ENCODE measurements at places on chromosomes 1 and 21.
A peak's percentile ranks its signal among the peaks of the same experiment; 100 is the strongest.

- no peak for DNase-seq
- no peaks in the 10 kb centered on the region for H3K4me1 ChIP-seq
- no peak overlapping the region for H3K4me3 ChIP-seq
- no peaks in the 10 kb centered on the region for H3K27me3 ChIP-seq
- no peak overlapping the region for H3K27ac ChIP-seq
These were observed 228.3 kb upstream of the DEPDC1 start for GRCh38 chr1:68725001-68725752.

- H3K4me1 ChIP-seq: no peaks in the 10 kb centered on the region
- no peaks in the 10 kb centered on the region for H3K36me3 ChIP-seq
- no peak overlapping the region for H3K27ac ChIP-seq
- no peak for DNase-seq
- H3K27me3 ChIP-seq: peaks cover 86% of the 10 kb centered on the region
These were observed 28.8 kb downstream of the TFF3 start for GRCh38 chr21:42286416-42286815.

GRCh38 chr1:55646181-55646580, 431.0 kb upstream of the USP24 start:
- no peaks in the 10 kb centered on the region for H3K36me3 ChIP-seq
- no peak for DNase-seq
- H3K4me3 ChIP-seq: no peak overlapping the region
- H3K27me3 ChIP-seq: no peaks in the 10 kb centered on the region
- no peaks in the 10 kb centered on the region for H3K4me1 ChIP-seq
- H3K27ac ChIP-seq: no peak overlapping the region

- no peaks in the 10 kb centered on the region for H3K27me3 ChIP-seq
- H3K36me3 ChIP-seq: no peaks in the 10 kb centered on the region
- DNase-seq: no peak
- no peaks in the 10 kb centered on the region for H3K4me1 ChIP-seq
- no peak overlapping the region for H3K4me3 ChIP-seq
- H3K27ac ChIP-seq: no peak overlapping the region
These were observed 395.5 kb downstream of the USP25 start for GRCh38 chr21:16125274-16125673.

GRCh38 chr1:163796394-163796821, 474.7 kb downstream of the NUF2 start:
- no peaks in the 10 kb centered on the region for H3K36me3 ChIP-seq
- no peaks in the 10 kb centered on the region for H3K4me1 ChIP-seq
- no peak overlapping the region for H3K27ac ChIP-seq

DNA sequence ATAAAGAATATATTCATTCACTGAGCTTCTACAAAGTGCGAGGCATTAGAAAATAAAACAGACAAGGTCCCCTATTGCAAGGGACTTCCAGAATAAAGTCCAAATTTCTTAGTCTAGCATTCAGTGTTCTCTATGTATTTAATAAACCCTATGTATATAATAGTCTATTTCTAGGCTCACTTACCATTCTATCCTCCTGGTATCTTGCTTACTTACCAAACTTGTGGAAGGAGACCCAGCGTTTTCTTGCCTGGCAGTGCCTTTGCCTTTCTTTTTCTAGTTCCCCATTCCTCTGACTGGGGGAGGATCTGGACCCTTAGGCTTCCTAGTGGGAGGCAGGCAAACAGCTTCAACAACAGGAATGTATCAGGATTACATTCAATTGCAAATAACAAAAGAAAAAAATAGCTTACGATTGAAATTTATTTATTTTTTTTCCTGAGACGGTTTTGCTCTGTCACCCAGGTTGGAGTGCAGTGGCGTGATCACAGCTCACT, 690 bp upstream of the RNF19B start:
- H3K36me3 ChIP-seq: no peaks in the 10 kb centered on the region
- H3K4me3 ChIP-seq: peak overlapping the region; percentile 54
- peaks cover 16% of the 10 kb centered on the region for H3K4me1 ChIP-seq
- H3K27me3 ChIP-seq: no peaks in the 10 kb centered on the region

DNA sequence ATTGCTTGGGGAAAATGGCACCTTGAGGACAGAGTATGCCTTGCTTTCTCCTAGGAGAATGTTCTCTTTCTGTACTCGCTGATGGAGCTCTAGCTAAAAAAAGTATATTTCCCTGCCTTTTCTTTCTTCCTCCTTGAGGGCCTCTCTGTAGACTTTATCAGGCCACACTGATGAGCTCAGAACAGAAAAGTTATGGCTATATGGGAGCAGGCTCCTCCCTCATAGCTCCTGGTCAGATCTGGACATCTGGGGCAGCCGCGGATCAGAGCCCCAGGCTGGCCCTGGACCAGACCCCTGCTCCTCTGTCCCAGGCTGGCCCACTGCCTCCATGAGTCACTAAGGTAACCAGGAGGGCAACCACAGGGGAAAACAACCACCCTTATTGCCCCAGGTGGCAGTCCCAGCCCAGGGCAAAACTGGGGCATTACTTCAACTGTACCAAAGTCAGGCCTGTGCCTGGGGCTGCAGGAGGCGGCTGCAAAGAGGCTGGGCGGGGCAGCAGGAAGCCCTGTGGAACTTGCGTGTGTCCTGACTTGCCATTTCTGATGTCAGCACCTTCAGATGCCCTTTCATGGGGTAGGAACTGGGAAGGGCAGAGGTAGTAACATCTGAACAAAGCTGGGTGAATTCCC, 26.3 kb upstream of the ZNF648 start:
- no peak overlapping the region for H3K4me3 ChIP-seq
- H3K4me1 ChIP-seq: peaks cover 4% of the 10 kb centered on the region
- no peaks in the 10 kb centered on the region for H3K36me3 ChIP-seq

GRCh38 chr1:223824712-223825111, 21.0 kb downstream of the TP53BP2 start:
- no peaks in the 10 kb centered on the region for H3K27me3 ChIP-seq
- no peaks in the 10 kb centered on the region for H3K36me3 ChIP-seq
- no peak overlapping the region for H3K27ac ChIP-seq
- 0 out of 2 replicates have a peak, but pooled peaks cover 6% of the 10 kb centered on the region for H3K4me1 ChIP-seq

DNA sequence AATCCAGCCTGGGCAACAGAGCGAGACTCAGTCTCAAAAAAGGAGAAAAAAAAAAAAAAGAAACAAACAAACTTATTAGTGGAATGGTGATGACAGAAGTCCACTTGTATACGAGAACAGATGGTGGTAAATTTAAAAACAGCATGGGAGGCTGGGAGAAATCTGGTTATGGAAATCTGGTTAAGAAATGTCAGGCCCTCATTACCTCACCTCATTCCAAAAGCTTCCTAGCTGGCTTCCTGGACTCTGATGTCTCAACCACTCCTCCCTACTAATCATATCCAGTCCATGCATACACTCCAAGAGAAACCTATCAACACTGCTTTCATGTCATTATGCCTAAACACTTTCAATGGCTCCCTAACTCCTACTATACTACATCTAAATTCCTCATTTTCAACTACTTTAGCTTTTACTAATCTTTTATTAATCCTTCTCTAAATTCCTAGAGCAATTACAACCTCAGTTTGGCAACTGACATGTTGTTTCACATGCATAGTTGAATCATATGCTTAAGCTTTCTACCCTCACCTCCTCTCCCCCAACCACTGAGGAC, 52.9 kb downstream of the FOXJ3 start:
- no peak for DNase-seq
- no peak overlapping the region for H3K27ac ChIP-seq
- H3K27me3 ChIP-seq: no peaks in the 10 kb centered on the region
- no peak overlapping the region for H3K4me3 ChIP-seq
- H3K4me1 ChIP-seq: no peaks in the 10 kb centered on the region

- no peak overlapping the region for H3K4me3 ChIP-seq
- H3K4me1 ChIP-seq: no peaks in the 10 kb centered on the region
- no peaks in the 10 kb centered on the region for H3K36me3 ChIP-seq
- no peak for DNase-seq
These were observed 46.3 kb downstream of the EDARADD start for GRCh38 chr1:236440373-236440772.

DNA sequence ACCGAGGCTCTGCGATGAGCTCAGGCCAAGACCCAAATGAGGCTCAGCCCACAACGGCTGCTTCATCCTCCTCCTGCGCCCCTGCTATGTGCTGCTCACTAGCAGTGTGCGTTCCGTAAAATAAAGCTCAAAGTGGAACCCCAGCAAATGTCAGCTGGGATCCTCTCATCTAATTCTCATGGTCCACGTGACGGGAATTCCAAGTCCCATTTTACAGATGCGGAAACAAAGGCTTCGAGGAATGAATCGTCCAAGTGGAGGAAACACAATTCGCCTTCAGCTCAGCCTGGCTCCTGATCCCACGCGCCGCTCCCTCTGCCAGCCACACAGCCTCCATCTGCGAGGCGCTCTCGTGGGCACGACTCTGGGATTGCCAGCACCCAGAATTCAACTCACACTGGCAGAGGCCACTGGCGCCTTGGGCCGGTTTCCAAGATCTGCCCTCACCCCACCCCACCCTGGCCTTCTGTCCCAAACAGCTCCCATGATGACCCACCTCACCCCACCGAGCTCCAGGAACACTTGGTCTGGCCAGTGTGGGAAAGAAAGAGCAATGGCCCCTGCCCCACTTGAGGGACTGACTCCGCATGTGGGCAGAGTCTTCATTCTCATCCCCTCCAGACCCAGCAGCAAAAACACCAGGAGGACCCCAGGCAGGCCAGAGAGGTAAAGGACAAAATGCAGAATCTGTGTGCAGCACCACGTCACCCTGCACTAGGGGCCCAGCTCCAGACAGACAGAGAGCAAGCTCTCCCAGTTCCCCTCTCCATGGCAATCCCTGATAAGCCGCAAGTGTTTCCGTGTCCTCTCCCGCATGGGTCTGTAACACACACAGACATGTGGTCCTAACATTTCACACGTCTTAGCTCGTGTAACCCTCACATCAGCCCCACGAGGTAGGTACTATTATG, 10.5 kb downstream of the CASZ1 start:
- no peak for DNase-seq
- H3K27ac ChIP-seq: no peak overlapping the region
- no peaks in the 10 kb centered on the region for H3K4me1 ChIP-seq
- H3K4me3 ChIP-seq: no peak overlapping the region
- no peaks in the 10 kb centered on the region for H3K36me3 ChIP-seq

- H3K4me1 ChIP-seq: peaks cover 18% of the 10 kb centered on the region
- no peaks in the 10 kb centered on the region for H3K36me3 ChIP-seq
- DNase-seq: no peak
- peaks cover 21% of the 10 kb centered on the region for H3K27me3 ChIP-seq
- no peak overlapping the region for H3K27ac ChIP-seq
These were observed 1.9 kb upstream of the ID3 start for GRCh38 chr1:23561076-23561812.

DNA sequence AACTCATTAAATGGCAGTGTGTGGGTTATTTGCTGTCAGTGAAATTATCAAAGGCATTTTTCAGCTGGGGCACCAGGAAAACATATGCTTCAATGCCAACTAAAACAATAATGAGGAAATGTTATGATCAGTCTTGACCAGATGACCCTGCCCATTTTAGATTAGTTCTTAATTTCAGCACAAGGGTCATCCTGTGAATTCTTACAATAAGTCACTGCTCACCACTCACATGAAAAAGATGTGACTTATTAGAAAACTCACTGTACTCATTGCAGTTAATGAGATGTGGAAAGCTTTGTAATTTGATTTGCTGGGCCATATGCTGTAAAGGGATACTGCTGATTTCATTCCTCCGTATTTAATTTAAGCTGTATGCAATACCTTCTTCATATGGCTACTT, 178.5 kb upstream of the LMO4 start:
- no peaks in the 10 kb centered on the region for H3K27me3 ChIP-seq
- no peak for DNase-seq
- no peak overlapping the region for H3K27ac ChIP-seq
- H3K4me3 ChIP-seq: no peak overlapping the region

- no peaks in the 10 kb centered on the region for H3K36me3 ChIP-seq
- H3K27ac ChIP-seq: no peak overlapping the region
- no peak for DNase-seq
- 0 out of 2 replicates have a peak, but pooled peaks cover 8% of the 10 kb centered on the region for H3K27me3 ChIP-seq
These were observed 88.7 kb upstream of the IRF2BP2 start for GRCh38 chr1:234698686-234699085.

- H3K27ac ChIP-seq: no peak overlapping the region
- H3K36me3 ChIP-seq: peaks cover 88% of the 10 kb centered on the region
- no peak for DNase-seq
- no peaks in the 10 kb centered on the region for H3K4me1 ChIP-seq
These were observed 11.6 kb downstream of the SON start for GRCh38 chr21:33554236-33554981.

DNA sequence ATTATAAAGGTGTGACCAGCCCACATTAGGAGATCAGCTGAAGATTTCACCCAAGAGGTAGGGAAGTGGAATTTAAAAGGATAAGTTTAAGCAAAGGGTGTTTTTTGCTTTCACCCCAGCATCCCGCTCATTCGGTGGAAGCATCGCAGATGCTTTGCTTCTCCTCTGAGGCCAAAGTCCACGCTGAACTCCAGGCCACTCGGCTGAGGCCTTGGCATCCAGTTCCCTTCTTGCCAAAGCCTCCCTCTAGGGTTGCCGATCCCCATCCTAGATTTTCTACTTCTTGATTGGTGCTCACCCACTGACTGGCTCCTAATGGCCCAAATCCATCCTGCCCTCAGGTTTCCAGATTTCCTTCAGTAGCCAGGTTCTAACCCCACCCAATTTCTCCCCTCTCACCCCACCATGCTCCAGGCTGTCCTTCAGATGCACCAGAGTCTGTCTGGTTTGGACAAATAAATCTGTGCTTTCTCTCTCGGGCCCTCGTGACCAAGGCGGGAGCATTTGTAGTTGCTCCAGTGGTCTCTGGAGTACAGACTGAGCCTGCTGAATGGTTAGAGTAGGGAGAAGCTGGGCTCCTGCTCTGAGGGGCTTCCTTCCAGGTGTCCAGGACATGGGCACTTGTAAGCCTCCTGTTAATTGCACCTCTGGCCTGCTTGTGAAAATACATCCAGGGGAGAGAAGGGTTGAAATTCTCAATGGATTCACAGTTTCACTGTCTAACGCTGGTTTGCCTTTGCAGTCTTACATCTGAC, 193.2 kb downstream of the C1orf94 start:
- no peaks in the 10 kb centered on the region for H3K36me3 ChIP-seq
- no peaks in the 10 kb centered on the region for H3K4me1 ChIP-seq
- no peak overlapping the region for H3K4me3 ChIP-seq
- H3K27ac ChIP-seq: no peak overlapping the region
- peaks cover 24% of the 10 kb centered on the region for H3K27me3 ChIP-seq
- DNase-seq: no peak

DNA sequence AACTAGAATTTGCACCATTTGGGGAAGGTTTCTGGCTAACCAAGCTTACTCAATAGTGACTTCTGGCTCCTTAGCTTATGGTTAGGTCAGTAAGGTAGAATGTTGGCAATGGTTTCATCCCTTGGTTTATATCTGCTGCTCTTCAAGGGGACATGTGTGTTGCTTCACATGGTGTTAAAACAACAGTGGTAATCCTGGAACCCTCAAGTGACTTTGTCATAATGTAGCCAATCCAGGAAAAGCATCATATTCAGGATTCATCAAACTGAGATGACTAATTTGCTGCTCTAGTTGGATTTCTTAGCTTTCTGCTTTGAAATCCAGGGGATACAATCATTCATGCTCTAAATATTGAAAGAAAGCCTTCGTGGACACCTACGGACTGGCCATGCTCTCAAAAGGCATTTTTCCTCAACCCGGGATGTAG, 108.7 kb downstream of the RGL1 start:
- H3K4me3 ChIP-seq: no peak overlapping the region
- H3K27ac ChIP-seq: no peak overlapping the region
- no peaks in the 10 kb centered on the region for H3K27me3 ChIP-seq
- peaks cover 62% of the 10 kb centered on the region for H3K4me1 ChIP-seq
- no peaks in the 10 kb centered on the region for H3K36me3 ChIP-seq

GRCh38 chr1:8419172-8419571, 101.3 kb downstream of the SLC45A1 start:
- H3K27ac ChIP-seq: no peak overlapping the region
- DNase-seq: no peak
- H3K4me3 ChIP-seq: no peak overlapping the region

Data from MM.1S (cell line).